ENCODE measurements at places on chromosomes 2 and 18.

DNA sequence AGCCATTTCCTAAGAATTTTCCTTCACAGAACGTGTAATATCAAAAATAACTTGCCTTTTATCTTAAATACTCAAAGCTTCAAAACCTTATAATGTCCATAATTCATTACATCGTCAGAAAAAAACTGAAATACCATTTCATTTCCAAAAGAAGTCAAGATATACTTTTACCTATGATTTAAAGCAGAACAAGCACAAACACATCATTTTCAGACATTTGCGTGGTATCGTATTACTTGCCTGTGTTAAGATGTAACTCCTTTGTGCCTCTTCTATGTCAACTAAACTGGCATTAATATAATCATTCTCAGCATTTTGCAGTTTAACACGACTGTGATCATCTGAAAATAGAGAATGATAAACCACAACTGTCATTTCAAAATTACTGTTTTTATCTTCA is 47.5 kb downstream of the PTPN2 start:
- DNase-seq: no peak

GRCh38 chr18:6396847-6397246 is 17.9 kb downstream of the L3MBTL4 start:
- DNase-seq: no peak

GRCh38 chr2:238117199-238118154 is 17.3 kb downstream of the ESPNL start:
- no peak for DNase-seq

DNA sequence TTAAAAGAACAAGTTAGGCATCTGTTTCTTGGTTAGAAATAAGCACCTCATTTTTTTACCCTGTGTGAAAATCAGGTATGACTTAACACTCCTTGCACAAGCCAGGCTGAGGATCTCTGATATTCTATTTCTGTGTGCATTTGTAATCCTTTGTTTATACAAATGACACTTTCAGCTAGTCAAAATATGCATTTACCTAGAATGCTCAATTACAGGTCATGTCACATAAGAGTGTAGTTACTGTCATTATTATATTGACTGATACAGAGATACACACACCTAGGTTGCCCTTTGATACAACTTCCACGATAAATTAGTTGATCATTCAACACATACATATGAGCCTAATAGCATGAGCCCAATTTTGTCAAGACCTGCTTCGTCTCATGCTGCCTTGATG is 144.3 kb downstream of the CHST9 start:
- no peak for DNase-seq

DNA sequence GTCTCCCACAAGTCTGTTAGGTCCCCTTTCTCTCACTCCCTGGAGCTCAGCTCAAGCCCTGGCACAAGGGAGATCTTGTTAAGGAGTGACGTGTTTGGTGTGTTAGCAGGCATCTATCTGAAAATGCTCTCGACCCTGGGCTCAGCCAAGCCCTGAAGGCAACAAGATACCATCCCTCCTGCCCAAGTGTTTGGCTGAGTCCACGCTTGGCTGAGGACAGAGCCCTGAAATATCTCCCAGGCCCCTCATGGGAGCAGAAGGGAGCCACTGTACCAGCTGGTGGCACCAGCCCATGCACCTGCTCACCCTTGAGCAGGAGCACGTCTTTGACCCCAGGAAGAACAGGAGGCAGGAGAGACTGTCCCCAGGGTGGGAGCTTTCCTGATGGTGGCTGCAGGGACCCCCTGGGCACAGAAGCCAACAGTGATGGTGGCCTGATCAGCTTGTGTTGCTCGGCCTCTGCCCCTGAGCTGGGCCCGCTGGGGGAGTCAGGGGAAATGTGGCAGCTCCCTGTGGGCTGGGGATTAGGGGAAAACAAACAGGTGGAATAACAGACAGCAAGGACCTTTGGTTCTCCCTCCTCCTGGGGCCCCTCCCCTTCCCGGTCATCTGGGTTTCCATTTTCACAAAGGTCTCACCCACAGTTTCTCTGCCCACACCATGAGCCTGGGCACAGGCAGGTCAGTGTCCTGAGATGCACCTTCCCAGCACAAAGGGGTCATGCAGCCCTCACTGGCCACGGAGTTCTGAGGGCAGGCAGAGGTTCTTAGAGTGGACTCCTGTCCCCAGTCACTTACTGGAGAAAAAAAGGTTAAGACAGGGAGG is 91.6 kb downstream of the RHOB start:
- DNase-seq: no peak

DNA sequence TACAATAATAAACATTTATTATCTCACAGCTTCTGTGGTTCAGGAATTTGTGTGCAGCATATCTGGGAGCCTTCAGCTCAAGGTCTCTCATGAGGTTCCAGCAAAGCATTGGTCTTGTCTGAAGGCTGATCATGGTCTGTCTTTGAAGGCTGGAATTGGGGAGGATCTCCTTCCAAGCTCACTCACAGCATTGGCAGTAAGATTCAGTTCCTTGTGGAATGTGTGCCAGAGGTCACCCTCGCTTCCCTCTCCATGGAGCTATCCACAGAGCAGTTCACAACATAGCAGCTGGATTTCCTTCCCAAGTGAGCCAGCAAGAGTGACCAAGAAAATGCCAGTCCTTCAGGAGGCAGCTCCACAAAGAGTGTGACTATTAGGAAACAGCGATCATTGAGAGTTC is 202.2 kb upstream of the ST6GAL2 start:
- DNase-seq: no peak

GRCh38 chr2:170163411-170164065 is 14.4 kb upstream of the MYO3B start:
- DNase-seq: no peak

DNA sequence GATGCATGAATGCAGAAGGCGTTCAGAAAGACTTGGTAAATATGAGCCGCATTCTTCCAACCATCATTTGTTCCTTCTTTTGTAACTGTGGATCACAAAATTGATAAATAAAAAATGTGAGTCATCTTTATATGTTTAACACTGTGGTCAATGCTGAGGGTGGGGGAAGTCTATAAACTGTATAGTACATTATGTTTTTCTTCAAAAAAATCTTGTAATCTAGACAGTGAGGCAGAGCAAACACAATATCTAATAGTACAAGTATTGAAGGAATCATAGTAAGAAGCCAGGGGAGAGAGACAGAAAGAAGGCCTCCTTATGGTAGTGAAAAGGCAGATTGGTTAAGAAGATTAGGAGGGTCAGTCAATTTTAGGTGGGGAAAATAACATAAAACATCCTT is 30.7 kb upstream of the CALCRL start:
- no peak for DNase-seq

GRCh38 chr18:60372132-60372531 is 443 bp downstream of the MC4R start:
- no peak for DNase-seq

- DNase-seq: no peak
Measured at GRCh38 chr18:26386002-26386401, 159.8 kb downstream of the TAF4B start.

GRCh38 chr18:45456090-45457021 is 158.9 kb upstream of the SLC14A2 start:
- DNase-seq: no peak

DNA sequence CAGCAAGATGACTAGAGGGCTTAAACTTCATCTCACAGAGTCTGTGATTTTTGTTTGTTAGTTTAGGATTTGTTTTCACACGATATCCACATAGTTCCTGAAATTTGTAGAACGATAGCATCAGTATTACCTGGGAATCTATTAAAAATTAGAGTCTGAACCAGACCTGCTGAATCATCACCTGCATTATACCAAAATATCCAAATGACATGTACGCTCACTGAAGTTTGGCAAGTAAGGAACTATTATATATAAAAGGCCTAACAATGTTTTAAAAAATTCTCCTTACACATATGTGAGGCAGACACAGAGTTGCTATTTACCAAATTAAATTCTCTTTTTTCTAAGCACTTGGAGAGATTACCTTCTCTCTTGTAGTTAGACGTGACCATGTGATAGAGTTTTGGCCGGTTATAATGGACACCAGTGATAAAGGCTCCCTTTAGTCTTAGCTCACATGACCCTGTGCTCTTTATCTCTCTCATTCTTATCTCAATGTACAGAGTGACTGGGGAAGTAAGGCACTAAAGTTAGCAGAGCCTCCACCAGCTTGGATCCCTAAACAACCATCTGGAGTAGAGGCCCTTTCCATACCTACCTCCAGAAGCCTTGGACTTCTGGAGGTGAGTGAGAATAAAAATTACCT is 363.1 kb downstream of the DSC3 start:
- no peak for DNase-seq

DNA sequence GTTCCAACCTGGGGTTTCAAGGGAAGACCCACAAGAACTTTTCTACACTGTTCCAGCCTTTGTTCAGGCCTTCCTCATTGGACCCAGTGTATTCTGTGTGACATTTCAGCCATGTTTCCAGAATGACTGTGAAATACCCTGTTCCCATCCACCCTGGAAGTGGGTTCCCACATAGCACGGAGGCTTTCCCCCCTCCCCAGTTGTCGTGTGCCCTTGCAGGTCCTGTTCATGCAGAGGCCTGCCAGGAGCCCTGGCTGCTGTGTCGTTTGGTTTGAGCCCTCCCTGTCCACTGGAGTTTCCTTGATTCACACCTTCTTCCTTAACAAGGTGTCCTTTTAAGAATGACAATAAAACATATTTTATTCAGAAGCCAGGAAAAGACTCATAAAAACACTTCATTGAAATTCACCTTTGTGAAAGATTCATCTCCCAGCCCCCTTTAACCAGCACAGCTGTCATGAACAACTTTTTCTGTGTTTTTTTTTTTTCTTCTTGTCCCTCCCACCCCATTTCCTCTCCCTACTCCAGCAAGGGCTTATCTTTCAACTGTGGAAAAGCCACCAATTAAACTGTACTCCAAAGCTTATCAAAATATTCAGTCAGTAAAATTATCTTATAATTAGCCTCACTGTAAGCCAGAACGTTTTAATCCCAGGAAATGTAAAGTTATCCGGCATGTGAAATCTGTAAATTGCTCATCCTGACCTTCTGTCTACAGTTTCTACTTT is 106.4 kb downstream of the ACOXL start:
- DNase-seq: no peak

- DNase-seq: no peak
Measured at GRCh38 chr2:235330775-235331451, 162.9 kb upstream of the AGAP1 start.

- no peak for DNase-seq
Measured at GRCh38 chr2:16522031-16522831, 143.4 kb downstream of the CYRIA start.

DNA sequence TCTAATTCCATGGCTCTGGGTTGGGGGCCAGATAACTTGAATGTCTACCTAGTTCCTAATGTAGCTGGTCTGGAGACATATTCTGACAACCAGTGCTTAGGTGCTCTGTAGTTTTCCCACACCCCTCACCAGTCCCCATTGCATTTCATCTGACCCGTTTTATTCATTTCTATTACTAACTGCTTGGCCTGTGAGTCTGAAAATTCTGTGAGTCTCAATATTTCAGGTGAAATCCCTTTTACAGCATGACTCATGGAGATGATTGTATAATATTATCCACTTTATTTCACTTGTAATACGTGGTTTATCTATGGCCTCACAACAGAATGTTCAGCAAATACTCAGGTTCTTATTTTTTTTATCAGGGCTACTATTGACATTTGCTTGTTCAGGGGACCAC is 103.7 kb upstream of the UGP2 start:
- DNase-seq: no peak

DNA sequence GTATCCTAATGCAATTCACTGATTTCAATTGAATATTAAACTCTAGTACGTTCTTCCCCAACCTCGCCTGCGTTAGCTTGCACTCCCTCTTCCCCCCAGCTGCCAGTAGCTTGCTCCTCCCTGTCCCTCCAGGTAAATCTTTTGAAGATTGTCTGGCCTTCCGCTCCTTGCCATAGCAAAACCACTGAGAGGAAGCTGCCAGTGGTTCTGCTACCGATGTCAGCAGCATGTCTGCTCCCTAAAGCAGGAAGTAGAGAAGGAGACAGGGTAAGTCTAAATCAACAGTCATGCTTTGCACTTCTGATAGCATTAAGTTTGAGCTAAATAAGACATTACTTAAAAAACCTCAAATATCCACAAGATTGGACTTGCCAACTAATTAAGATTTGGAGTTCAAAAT is 89.1 kb downstream of the SCN2A start:
- DNase-seq: no peak

DNA sequence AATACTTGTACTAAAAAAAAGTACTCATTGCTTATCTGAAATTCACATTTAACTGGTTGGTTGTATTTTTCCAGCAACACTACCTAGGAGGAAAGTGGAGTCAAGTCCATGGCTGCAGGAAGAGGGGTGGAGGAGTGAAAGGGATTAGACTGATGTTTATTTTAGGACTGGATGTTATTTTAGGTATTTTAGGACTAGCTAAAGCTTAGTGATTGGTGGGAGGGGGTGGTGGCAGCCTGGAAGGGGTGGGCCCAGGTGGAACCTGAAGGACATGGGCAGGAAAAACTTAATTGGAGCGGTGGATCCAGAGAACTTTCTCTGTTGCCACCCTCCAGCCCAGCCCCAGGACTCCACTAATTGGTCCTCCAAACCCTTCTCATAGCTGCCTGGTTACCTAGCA is 3.9 kb upstream of the TMBIM1 start:
- DNase-seq: no peak

DNA sequence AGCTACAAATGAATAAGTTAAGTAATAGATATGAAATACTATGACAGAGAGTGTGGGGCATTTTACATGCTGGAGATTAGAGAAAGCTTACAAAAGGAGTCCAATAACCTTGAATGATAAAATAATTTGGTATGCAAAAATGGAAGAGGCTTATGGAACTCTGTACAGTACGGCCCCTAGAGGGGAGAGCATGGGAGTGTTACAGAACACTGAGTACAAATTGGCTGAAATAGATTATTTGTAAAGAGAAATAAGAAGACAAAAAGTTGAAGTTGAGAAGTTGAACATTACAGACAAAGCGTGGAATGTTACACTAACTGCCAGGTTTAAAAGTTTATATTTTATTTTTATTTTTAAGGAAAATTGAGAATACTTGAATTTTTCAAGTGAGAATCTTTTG is 192.1 kb upstream of the DOK6 start:
- DNase-seq: no peak

DNA sequence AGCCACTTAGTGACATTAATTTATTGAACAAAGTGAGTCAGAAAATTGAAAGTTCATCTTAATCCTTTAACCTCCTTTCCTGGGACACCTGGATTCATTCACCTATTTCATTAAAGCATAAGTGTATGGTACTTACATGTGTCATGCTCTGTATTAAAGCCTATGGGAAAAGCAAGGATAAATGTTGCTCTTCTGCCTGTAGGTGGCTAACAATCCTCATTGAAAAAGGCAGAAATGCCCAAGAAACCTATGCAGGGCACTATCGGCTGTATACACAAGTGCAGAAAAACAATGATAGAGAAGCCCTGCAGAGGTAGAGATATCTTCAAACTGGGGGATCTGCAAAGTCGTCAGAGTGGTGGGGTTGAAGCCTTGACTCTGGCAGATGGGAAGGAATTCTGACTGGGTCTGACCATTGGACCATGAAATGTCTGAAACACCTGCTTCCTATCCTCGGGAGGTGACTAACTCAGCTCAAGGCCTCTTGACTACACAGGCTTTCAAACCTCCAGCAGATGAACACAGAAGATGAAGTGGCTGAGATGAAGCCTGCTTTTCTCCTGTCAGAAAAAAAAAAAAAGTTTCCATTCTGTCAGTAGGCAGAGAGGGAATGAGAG is 83.1 kb downstream of the DCC start:
- no peak for DNase-seq

GRCh38 chr2:78601113-78601512 is 424.4 kb upstream of the REG3G start:
- DNase-seq: no peak
